ENCODE measurements at places on chromosomes 6 and 20. TPM values are rescaled to one million over a fixed set of nuclear protein-coding genes. Genes with fewer than 3 reads are reported as not detected.
A peak's percentile ranks its signal among the peaks of the same experiment; 100 is the strongest.

Gene MEP1A
- not detected for total RNA-seq

Gene TOMM6
- total RNA-seq: 167 TPM

Gene MRAP2
- 1.5 TPM for total RNA-seq

Gene FRS3
- total RNA-seq: 2.6 TPM

Gene JPH2
- total RNA-seq: 27.4 TPM

Gene CCN5
- total RNA-seq: 47.4 TPM

- no peak for DNase-seq
These were observed 314.3 kb upstream of the NT5E start for GRCh38 chr6:85135376-85136094.

DNA sequence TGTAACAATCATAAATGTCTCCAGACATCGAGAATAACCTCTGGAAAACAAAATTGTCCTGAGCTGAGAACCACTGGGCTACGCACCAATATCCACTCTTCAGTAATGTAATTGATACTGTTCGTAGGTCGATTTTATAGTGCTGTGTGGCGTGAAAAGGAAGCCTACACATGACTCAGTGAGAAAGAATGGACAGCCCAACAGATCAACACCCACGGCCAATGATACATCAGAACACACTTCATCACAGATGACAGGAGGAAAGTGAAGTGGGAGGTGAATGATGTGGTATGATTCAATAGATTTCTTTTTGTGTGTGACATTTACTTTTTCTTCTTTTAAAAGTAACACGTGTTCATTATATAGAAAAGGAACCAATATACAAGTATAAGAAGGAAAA lies 93.5 kb downstream of the RPS12 start:
- no peak for DNase-seq

DNA sequence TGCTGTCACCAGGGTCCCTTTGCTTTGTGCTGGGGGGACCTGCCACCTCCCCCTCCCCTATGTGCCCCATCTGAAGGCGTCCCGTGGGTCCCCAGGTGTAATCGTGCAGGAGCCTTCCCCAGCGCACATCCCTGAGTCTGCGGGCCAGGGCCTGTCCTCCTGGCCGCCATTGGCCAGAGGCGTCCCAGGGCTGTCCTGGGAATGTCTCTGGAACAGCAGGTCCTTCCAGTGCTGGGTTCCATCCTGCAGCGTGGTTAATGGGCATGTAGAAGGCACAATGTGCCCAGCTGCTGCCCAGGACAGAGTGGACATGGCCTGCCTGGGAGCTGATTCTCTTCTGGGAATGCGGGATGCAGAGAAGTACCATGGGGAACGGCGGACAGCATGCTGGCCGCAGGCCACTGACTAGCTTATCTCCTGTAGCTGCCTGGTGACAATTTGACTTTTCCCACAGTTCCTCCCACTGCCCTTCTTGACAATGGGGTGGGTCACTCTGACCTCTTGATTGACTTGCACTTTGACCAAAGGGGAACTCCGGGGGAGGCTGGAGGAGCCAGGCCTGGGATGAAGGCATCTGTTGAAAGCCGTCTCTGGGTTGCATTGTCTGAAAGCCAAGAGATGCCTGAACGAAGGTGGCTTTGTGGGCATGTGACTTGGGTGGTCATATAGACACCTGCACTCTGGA lies 64.0 kb downstream of the CTCFL start:
- DNase-seq: no peak

GRCh38 chr20:17683218-17684076 lies 1.4 kb upstream of the RRBP1 start:
- no peak for DNase-seq

GRCh38 chr6:63985223-63985622 lies 349.6 kb downstream of the PHF3 start:
- DNase-seq: no peak

- DNase-seq: no peak
These were observed 618.6 kb downstream of the EPM2A start for GRCh38 chr6:145116591-145117178.

DNA sequence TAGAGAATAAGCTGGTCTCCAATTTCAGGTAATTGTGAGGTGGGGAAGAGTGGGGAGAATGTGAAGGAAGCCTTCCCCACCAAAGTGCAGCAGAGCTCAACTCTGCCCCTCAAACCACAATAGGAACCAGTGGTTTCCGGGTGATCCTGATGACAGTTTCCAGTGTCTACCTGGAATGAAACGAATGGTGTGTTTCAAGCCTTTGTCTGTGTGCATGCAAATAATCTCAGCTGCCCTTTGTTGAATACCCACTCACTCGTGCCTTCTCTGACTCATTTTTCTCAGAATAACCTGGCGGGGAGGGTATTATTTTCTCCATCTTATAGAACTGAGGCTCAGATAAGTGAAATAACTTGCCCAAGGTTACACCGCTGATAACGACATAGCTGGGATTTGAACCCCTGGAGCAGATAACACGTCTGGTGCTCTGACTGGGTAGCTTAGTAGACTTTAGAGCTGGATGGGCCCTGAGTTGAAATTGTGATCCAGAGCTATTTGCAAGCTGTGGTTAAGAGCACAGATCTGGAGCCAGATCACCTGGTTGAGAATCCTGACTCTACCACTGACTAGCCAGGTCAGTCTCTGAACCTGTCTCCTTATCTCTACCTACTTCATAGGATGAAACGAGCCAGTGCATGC lies 85.1 kb downstream of the EYA2 start:
- DNase-seq: no peak

GRCh38 chr6:25239498-25239897 lies 39.7 kb upstream of the CARMIL1 start:
- no peak for DNase-seq

DNA sequence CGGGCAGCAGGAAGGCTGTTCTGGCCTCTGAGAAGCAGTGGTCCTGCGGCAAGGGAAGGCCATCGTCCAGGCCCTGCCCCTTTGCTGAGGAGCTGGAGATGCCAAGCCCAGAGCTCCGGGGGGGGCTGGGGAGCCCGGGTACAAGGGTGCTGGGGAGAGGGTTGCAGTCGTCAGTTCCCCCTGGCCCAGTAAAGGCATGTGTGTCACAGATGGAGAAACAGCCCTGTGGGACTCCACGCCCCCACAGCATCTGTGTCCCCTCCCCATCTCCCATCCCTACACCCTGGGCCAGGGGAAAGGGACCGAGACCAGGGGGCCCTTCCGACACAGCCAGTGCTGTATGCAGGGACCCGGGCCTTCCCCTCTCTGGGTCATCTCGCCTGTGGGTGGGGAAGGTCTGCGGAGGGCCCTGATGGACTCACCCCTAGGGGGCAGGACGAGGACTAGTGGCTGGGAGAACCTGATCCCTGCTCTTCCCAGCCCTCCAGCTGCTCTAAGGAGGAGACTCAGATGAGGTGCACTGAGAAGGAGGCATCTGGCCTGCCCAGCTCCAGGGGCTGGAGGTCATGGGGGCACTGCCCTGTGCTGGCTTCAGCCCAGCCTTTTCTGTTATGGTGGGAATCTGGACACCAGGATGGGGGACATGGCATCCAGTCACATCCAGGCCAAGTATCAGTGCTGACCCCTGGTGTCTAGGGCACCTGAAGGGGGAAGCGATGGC lies 609 bp downstream of the MYL9 start:
- peak; percentile 70 for DNase-seq

GRCh38 chr20:57619051-57619831 lies 985 bp downstream of the ZBP1 start:
- no peak for DNase-seq

DNA sequence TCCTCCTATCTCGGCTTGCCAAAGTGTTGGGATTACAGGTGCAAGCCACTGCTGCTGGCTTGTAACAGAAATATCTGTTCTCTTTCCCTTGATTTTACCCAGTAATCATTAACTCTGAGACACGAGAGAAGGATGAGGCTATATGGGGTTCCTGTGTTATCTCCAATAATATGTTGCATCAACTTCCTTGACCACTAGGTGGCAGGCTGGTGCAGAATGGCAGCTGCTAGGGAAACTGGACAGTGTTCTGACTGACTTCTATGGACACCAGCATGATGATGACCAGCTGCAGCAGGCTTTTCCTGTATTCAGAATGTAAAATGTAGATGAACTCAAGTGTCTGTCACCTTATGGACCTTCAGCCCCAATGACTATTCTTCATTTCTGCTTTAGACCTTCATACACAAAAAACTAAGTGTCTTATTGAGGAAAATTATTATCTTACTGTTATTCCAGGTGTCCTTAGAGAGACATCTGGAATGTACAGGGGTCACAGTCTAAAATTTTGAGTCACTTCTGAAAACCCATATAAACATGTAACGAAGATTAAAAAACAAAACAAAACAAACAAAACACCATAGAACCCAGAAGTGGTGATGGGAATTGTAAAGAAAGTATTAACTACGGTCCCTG lies 20.4 kb upstream of the CD109 start:
- DNase-seq: peak; percentile 36

DNA sequence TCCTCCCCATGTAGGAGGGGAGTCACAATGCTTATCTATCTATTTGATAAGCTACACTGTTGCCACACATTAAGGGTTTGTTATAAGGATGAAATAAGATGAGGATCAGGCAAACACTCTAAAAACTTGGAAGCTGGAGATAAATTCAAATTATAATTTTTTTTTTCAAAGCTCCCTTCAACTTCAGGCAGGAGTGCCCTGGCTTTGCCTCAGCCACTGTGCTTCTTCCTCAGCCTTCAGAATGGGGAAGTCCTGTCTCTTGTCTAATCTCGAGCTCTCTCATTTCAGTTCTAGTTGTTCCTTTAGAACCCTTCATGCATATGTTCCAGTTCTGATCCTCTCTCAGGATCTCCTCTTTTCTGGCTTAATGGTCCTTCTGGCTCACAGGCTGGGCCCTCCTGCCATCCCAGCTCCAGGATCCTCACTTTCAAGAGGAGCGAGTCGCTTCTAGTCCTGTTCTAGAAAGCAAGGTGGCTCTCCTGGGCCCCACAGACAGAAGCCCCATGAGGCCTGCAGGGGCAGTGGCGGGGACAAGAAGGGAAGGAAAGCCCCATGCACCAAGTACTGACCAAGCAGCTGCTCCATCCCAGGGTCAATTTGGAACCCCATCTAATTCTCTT lies 164.3 kb downstream of the VEGFA start:
- no peak for DNase-seq

DNA sequence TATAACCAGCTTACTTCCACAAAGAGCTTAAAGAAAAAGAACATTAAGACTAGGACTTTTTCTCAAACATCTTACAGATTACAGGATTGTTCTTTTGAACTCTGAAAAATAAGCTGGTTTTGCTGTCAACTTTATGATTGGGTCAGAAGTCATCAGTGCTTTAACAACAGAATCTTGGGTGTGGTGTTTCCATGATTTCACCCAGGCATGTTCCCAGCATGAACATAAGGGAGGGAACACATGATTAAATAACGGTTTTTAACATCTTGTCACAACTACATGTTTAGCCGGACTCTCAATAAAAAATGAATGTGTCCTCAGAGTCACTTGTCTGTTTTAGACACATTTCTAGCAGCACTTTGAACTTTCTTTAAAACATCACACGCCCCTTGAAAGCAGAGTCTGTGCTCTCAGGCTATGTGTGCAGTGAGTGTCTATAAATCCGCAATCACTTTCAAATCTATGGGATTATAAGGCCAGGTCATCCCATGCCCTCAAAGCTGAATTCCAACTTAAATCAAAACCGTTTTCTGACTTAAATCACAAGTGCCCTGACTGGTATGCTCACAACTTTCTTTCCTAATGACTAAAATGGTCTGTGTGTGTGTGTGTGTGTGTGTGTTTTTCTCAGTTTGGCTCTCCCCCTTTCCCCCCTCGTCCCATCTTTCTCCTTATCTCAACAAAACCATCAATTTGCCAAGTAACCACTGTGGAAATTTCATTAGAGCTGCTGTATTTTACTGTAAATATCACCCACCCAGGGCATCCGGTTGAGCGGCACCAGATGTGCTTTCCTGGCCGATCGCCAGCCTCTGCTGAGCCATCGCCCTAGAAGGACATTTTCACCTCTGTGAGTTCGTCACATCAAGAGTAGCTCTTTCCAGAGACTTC lies 216.8 kb upstream of the DTNBP1 start:
- DNase-seq: peak; percentile 59

- no peak for DNase-seq
These were observed 5.5 kb downstream of the BMP7 start for GRCh38 chr20:57260934-57261333.

DNA sequence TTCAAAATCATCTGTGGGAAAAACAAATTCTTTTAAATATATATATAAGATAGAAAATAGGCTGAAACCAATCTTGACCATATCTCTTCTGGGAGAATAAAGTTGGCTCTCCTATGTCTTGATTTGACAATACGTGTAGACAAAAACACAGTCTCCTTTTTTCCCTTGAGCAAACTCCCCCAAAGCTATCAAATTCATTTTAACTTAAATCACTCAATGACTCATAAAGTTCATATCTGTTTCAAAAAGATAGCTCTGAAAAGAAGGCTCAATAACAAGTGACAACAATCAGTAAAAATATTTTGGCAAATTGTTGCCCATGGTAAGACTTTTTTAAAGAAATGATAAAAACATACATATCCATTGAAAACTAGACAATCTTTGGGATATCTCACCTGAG lies 236.0 kb upstream of the TENT5A start:
- DNase-seq: no peak

- DNase-seq: no peak
These were observed 74.6 kb upstream of the RNF24 start for GRCh38 chr20:4089756-4090487.

DNA sequence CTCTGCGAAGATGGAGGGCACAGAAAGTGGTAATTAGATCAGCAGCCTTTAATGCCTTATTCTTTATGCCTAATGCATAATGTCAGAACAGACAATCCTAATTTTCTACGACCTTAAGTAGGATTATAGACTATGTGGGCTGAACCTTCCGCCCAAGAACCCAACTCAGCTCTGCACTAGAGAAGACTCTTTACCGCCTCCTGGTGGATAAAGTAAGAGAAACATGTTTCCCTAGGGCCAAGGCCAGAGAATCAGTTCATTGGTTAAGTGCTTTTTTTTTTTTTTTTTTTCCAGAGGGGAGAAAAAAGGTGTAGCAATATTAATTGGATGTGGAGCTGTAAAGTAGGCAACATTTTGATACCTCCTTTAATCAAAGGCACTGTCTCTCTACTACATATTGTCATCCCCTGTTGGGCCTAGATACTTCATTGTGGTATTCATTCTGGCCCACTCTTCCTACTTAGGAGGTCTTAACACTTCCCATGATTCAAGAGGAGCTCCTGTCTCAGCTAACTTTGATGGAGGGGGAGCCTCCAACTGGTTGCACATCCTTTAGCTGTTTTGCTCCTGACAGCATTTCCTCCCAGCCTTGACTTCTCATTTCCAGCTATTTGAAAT lies 124.9 kb upstream of the NRN1 start:
- no peak for DNase-seq

DNA sequence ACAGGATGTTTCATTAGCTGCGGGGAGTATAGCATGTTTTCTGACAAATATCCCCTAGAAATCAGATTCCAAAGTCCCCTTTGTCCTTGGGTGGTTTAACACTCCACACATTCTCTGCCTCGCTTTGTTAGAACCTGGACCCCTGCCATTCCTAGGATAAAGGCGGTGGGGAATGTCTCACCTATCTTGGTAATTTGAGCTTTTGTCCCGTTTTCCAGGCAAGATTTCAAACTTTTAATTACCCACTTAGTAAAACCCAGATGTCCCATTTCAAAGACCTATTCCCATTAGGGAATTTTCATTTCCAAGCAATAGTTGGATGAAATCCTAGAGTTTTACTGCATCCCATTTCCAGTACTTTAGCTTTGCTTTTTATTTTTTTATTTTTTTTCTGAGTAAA lies 501.0 kb upstream of the MAP3K7 start:
- DNase-seq: no peak

GRCh38 chr6:167078745-167079144 lies 44.2 kb upstream of the CCR6 start:
- DNase-seq: no peak

- DNase-seq: no peak
These were observed 16.7 kb upstream of the NEDD9 start for GRCh38 chr6:11248974-11249761.

- DNase-seq: peak; percentile 82
These were observed 59.5 kb downstream of the TRIM38 start for GRCh38 chr6:26022132-26022472.

All from ovary (tissue), 10 donors.